Epithelial cell of umbilical artery (primary cell): ENCODE measurements at places on chromosomes 3 and 15. TPM values are rescaled to one million over a fixed set of nuclear protein-coding genes. Genes with fewer than 3 reads are reported as not detected.

Gene GMPS
- total RNA-seq = 42.2 and 50.8 TPM in 2 replicates

Gene SPATA16
- total RNA-seq = not detected in 2 replicates

Gene LIPH
- not detected in 2 replicates for total RNA-seq

Gene GOLGA6B
- not detected in 2 replicates for total RNA-seq

Gene STRIT1
- not detected in 2 replicates for total RNA-seq

Gene IL17RD
- total RNA-seq = 0.32 and 0.46 TPM in 2 replicates

Gene SMAD6
- 12.2 and 21.4 TPM in 2 replicates for total RNA-seq

Gene SGO1
- 7.5 and 9.3 TPM in 2 replicates for total RNA-seq

Gene CD276
- 40.6 and 61.4 TPM in 2 replicates for total RNA-seq

Gene SLC15A2
- under 0.01 TPM in 1 of 2 replicates, not detected in the other for total RNA-seq
